ENCODE measurements at places on chromosomes 4 and X.

DNA sequence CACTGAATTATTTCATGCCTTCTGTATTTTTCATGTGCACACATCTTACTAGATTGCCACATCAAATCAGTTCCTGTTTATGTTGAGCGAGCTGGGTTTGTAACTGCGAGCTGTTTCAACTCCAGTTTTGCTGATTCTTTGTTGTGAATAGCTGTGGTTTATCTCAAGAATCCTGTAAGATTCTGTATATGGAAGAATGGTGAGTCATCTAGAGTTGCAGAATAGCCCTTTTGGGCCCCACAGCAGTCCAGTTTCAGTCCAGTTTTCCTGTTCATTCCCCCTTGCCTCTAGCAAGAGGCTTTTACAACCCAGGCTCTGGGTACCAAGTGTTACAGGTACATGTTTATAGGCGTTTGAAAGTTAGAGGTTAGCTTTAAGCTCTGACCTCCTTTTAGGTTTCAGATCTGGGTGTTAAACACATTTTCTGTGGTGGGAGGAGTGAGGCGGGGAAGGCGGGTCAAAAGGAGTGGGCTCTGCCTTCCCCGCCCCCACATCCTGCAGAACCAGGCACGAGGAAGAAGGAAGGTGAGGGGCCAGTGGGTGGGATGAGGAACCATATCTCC is 32.7 kb downstream of the TBC1D14 start:
- peak; percentile 37 for DNase-seq

DNA sequence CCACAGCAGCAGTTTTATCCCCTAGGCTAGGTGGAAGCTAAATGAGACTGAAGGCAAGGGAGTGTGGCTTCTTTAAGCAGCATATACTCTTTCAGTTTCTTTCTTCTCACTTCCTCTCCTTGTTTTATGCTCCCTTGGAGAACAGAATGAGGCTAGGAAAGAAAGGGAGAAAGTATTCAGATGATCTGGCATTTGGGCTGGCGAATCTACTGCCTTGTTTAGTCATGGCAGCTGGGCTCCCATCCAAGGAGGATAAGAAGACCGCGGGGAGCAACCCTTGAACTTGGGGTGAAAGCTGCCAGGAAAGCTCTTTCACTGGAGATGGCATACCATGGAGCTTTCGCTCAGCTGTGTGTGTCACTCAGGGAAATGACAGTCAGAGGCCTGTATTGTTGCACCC is 72.1 kb downstream of the ARHGEF38 start:
- no peak for DNase-seq

DNA sequence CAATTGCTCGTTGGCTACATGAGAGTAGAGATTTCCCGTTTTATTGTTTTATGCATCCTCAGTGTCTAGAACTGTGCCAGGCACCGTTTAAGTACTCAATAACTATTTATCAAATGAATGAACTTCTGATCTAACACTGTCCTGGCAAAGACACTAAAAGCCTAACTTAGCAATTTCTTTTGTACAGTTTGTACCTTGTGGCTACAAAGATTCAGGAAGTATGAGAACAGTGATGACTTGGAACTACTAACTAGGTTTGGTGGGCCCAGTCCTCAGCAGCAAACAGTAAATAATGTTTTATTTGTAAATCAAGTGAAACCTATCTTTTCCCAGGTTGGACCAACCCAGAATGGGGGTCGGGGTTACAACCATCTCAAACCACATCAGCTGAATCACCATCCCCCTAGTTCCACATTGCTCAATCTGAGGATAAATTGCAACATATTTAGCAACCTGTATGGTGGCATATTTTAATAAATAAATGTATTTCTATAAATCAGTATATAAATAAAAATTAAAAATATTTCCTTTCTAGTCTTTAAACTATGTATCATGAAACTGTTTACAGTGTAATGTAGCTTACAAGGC is 12.3 kb upstream of the SCRG1 start:
- DNase-seq, result no peak

DNA sequence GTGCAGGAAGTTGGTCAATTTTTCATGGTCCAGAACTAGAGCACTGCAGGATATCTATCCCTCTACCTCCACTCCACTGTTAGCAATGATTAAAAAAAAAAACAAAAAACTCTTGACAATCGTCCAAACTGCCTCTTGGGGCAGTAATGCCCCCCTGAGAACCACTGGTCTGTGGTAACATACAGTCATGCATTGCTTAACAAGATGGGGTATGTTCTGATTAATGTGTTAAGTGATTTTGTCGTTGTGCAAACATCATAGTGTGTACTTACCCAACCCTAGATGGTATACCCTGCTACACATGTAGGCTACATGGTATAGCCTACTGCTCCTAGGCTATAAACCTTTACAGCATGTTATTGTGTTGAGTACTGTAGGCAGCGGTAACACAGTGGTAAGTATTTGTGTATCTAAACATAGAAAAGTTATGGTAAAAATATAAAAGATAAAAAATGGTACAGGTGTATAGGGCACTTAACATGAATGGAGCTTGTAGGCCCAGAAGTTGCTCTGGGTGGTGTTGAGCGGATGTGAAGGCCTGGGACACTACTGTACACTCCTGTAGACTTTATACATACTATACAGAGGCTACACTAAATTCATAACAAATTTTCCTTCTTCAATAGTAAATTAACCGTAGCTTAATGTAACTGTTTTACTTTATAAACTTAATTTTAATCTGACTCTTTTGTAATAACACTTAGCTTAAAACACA is 34.1 kb downstream of the ART3 start:
- no peak for DNase-seq

- DNase-seq, result no peak
These were observed 106.8 kb upstream of the MAMLD1 start for GRCh38 chrX:150256297-150256650.

GRCh38 chr4:7629501-7630254 is 194.9 kb upstream of the PSAPL1 start:
- no peak for DNase-seq

DNA sequence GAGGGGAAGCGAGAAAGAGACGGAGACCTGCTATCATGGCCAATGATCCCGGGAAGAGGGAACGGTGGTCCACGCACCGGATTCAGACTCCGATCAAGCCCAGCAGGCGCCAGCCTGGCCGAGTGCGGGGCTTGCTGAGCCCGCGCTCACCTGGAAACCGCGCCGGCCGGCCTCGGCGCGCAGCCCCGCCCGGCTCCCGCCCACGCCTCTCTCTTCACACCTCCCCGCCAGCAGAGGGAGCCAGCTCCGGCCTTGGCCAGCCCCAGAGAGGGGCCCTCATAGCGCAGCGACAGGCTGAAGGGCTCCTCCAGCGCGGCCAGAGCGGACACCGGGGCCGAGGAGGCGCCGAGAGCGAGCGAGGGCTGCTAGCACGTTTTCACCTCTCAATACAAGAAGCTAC is 36.8 kb upstream of the SPANXN2 start:
- no peak for DNase-seq

Data from hematopoietic multipotent progenitor cell treated with erythropoietin and hydrocortisone succinate and interleukin-3 and kit ligand, for 17 days (in vitro differentiated cells).